ENCODE measurements at places on chromosomes 5 and 9.

- no peak for DNase-seq
Measured at GRCh38 chr9:93200989-93201334, 17.0 kb downstream of the WNK2 start.

GRCh38 chr5:169494941-169495548, 88.5 kb upstream of the SPDL1 start:
- DNase-seq, result peak; percentile 12

GRCh38 chr5:173997331-173997730, 8.4 kb downstream of the C5orf47 start:
- no peak for DNase-seq

- no peak for DNase-seq
Measured at GRCh38 chr9:95598236-95598635, 81.5 kb upstream of the PTCH1 start.

GRCh38 chr5:175872287-175873087, 1.1 kb downstream of the CPLX2 start:
- no peak for DNase-seq

- DNase-seq, result no peak
Measured at GRCh38 chr5:16082053-16082452, 97.5 kb downstream of the MARCHF11 start.

GRCh38 chr9:87420884-87421283, 76.8 kb upstream of the DAPK1 start:
- no peak for DNase-seq

Measured in stromal cell of bone marrow (primary cell).